ENCODE measurements at places on chromosomes 6 and 20. TPM values are rescaled to one million over a fixed set of nuclear protein-coding genes. Genes with fewer than 3 reads are reported as not detected.

The ZNF341 gene
- total RNA-seq = 2.4 TPM

The ULBP1 gene
- total RNA-seq = 7.2 TPM

The RAD21L1 gene
- 0.25 TPM for total RNA-seq

GRCh38 chr6:29649701-29650673, 6.9 kb upstream of the MOG start:
- DNase-seq = peak; percentile 98

DNA sequence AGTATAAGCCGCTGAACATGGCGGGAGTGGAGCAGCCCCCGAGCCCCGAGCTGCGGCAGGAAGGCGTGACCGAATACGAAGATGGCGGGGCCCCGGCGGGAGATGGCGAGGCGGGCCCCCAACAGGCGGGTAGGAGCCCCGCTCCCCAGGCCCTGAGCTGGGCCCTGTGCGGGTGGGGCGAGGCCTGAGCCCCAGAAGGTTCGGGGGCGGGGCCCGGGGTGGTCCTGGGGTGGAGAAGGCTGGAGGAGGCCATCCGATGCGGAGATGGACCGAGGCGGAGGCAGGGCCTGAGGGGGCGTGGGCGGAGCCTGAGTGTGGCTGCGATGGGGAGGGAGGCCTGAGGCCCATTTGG, 7.1 kb downstream of the L3MBTL1 start:
- peak; percentile 2 for DNase-seq

DNA sequence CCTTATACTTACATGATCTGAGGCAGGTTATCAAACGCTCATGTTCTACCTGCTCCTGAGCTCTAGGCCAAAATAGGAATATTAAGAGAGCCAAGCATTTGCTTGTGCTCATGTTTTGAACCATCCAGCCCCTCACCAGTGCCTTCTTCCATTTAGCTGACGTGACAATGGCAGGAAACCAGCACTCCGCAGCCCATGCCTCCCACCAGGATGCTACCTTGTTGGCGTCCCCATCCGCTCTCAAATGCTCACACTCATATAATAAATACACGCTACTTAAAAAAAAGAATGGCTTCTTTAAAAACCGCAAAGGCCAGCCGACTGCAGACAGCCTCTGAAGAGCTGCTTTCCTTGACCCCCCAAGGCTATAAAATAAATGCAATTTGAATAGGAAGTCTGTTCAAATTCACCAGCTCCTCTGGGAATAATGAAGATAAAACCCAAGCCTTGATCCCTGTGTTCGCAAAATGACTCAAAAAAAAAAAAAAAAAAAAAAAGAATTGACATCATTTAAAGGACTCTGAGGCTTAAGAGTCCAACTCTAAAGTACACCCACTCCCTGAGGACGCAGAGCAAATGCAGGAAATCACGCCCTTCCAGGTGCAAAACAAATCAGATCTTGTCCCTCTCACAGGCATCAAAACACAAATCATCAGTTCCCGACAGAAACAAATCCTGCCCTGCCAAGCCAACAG, 29.0 kb downstream of the RNASET2 start:
- DNase-seq = no peak

GRCh38 chr6:164396071-164397047, 913.0 kb downstream of the C6orf118 start:
- no peak for DNase-seq

DNA sequence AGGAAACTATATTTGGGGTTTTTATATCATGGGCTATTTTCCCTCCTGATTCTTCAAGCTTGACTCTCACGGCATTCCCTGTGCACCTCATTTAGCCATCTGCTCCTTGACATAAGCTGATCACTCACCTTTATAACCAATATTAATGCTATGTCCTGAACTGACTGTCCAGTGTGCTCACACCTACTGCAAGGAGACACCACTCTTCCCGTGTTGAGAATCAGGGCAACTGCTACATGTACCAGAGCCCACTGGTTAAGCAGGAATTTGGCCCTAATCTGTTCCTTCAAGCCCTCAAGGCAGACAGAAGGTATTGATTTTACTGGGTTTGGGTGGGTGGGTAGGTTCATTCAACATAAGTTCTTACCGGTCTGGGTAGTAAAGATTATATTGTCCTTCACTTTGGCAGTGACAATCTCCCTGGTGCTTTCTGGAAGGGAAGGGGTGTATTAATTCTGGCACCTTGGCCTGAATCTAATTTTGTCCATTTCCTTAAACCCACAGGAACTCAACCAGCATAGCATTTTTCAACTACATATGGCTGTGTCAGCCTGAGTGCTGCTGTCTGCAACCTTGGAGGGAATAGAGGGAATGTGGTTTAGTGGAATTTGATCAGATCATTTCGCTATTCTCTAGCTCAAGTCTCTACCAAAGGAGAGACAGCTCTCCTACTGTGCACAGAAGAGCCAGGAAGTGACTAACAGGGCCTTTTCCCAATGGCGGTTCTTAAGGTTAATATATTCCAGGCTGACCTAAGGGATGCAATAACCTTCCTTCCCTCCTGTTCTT, 293.2 kb downstream of the BTBD9 start:
- no peak for DNase-seq

DNA sequence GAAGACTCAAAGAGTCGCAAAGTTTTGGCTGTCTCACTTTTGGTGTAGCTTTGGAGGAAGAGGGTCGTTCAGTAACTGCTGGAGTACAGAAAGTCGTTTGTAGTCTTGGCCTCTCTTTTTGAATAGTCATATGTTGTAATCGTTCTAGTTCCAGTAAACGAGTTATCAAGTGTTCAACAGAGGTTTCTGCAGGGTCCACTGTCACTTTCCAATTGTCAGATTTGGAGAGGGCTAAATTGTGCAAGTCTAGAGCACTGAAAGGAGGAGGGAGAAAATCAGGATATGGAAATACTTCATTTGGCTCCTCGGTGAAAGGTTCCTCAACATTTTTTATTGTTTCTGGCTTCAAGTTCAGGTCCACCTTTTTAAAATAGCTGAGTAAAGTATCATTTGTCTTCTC, 9.7 kb downstream of the FAM217A start:
- no peak for DNase-seq

GRCh38 chr6:170075659-170076223, 215.1 kb downstream of the DLL1 start:
- DNase-seq = no peak

DNA sequence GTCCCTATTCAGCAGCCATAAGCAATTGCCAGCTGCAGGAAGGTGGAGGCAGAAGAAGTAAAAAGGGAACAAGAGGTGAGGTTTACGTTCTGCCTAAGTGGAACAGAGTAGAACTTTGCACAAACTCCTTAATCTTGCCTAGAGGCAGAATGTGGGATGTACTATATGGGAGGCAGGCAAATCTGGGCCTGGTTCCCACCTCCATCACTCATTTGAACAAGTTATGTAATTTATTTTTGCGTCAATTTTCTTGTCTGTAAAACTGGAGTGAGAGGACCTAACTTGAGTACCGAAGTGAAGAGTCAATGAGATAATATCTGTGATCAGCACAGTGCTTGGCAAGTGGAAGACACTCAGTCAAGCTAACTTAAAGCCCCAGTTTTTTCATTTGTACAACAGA, 2.0 kb upstream of the TPBG start:
- DNase-seq = no peak

The SUMO4 gene
- total RNA-seq = 0.87 TPM
